ENCODE measurements at places on chromosomes 2 and 18. TPM values are rescaled to one million over a fixed set of nuclear protein-coding genes. Genes with fewer than 3 reads are reported as not detected.

The SCYGR4 gene
- total RNA-seq = not detected

The RAPGEF4 gene
- total RNA-seq = 14.6 TPM

The COBLL1 gene
- total RNA-seq = 89.4 TPM

The CCBE1 gene
- 14.0 TPM for total RNA-seq

The TYMS gene
- total RNA-seq = 6.4 TPM
